CD14-positive monocyte (primary cell): ENCODE measurements at places on chromosomes 1 and 21. TPM values are rescaled to one million over a fixed set of nuclear protein-coding genes. Genes with fewer than 3 reads are reported as not detected.

DNA sequence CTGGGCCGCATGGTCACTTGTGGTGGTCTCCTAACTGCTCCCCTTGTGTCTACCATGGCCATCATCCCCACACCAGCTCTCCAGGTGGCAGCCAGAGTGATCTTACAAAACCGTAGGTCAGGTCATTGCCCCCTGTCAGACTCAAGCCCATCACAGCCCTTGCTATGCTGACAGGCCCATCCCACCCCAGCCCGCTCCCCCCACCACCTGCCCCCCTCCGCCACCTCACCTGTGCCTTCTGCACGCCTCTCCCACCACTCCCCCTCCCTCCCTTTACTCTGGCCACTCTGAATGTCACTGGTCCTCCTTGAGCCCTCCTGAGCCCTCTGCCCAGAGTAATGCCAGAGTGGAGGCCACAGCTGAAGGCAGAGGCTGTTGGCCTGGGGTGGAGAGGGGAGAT is 28.5 kb downstream of the TEX35 start:
- no peak for DNase-seq

The CHI3L2 gene
- 1.2 TPM in 2 replicates for polyA plus RNA-seq

DNA sequence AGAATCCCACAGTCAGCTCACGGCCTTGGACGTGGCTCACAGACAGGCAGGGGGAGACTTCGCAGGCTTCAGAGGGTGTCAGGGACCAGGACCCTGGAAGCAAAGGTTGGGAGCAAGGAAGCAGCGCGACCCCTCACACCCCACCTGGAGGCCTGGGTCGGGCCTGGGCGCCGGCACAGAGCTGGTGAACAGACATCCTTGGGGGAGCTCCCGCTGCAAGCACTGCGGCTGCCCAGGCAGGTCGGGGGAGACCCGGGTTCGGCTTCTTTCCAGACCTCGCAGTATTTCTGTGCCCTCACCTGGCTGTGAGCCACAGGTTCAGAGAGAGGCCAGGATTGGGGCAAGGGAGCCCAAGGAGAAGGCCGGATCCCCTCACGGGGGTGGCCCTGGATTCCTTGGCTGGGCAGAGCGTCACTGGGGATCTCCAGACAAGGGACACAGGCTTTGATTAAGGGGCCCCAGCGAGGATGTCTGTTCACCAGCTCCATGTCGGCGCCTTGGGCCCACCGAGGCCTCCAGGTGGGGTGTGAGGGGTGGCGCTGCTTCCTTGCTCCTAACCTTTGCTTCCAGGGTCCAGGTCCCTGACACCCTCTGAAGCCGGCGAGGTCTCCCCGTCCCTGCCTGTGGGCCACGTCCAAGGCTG is 37.9 kb upstream of the TSPEAR start:
- no peak for DNase-seq

DNA sequence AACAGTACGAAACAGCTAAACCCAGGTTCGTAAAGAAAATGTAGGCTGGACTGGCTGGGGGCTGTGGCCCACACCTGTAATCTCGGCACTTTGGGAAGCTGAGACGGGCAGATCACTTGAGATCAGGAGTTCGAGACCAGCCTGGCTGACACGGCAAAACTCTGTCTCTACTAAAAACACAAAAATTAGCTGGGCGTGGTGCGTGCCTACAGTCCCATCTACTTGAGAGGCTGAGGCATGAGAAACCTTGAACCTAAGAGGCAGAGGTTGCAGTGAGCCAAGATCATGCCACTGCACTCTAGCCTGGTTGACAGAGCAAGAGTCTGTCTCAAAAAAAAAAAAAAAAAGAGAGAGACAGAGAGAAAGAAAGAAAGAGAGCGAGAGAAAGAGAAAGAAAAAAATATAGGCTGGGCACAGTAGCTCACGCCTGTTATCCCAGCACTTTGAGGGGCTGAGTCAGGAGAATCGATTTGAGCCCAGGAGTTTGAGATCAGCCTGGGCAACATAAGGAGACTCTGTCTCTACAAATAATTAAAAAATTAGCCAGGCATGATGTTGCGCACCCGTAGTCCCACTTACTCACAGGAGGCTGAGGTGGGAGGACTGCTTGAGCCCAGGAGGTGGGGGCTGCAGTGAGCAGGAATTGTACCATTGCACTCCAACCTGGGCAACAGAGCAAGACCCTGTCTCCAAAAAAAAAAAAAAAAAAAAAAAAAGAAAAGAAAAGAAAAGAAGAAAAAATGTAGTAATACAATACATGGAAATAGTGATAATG is 35.7 kb downstream of the CAPZB start:
- DNase-seq: no peak

The HSF2BP gene
- 0.20 TPM for polyA plus RNA-seq

- no peak for DNase-seq
Measured at GRCh38 chr1:3928586-3928985, 28.5 kb upstream of the C1orf174 start.
